HS-27A (cell line): ENCODE measurements at places on chromosomes 7 and 10.

DNA sequence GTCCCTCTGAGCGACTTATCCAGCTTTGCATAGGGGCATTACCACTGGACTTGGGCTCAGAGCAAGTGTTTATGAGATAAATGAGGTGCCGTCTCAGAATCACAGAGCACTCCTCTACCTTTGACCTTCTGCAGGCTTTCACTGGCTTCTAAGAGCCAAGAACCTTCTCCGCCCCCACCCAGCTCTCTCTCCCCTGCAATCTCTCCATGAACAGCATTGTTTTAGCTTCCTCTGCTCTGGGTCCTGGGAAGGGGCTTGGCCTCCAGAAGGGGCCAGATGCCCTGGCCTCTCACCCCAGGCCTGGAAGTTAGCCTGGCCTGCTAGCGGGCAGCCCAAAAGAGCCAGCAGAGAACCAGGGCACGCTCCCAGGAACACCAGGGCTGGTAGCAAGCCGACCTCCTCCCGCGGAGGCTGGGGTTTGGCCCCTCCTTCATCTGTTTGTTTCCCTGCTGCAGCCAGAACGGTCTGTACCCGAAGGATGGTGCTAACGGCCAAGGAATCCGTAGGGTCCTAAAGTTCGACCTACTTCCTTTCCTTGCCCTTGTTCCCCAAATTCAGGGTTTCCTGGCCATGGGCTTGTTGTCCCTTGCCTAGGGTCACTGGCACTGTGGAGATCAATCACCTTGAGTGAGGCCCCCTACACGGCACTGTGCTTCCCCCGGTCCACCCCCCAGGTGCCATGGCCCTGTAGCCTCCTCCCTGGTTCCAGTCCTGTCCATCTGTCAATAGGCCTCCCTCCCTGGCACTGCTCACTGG lies 18.7 kb upstream of the DDIT4 start:
- DNase-seq: no peak

- no peak for DNase-seq
These were observed 49.5 kb upstream of the PPP2R2D start for GRCh38 chr10:131851346-131851745.

DNA sequence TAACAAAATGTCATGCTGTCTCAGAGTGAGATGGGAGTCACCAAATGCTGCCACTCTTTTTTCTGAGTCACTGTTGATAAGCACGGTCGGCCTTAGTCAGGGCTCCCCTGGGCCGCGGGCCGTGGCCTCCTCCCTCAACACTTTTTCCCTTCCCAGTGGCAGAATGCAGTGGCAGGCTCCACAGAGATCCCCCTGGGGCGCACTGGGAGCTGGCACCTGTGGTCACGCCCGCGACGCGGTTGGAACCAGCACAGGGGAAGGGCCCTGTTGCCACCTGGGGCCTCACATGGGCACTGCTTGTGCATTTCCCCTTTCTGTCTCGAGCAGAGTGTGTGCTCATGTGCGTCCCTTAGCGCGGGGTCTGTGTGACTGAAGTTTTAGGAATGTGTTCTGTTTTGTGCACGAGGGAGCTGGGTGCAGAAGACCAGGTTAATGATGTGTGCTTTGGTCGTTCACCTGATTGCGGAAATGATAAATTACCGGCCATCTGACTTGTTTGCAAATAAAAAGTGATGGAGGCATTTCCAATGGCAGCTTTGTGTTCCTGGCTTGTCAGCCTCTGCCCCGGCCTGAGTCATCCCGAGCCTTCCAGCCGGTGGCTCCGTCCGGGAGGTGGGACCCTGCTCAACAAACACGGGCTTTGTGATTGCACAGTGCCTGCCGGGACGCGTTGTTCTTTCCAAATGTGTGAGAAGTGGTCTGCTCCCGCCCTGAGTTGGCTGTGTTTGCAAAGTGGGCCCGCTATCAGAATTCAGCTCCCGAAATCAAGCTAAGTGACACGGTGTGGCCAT lies 100.7 kb downstream of the NKX6-2 start:
- DNase-seq: no peak

DNA sequence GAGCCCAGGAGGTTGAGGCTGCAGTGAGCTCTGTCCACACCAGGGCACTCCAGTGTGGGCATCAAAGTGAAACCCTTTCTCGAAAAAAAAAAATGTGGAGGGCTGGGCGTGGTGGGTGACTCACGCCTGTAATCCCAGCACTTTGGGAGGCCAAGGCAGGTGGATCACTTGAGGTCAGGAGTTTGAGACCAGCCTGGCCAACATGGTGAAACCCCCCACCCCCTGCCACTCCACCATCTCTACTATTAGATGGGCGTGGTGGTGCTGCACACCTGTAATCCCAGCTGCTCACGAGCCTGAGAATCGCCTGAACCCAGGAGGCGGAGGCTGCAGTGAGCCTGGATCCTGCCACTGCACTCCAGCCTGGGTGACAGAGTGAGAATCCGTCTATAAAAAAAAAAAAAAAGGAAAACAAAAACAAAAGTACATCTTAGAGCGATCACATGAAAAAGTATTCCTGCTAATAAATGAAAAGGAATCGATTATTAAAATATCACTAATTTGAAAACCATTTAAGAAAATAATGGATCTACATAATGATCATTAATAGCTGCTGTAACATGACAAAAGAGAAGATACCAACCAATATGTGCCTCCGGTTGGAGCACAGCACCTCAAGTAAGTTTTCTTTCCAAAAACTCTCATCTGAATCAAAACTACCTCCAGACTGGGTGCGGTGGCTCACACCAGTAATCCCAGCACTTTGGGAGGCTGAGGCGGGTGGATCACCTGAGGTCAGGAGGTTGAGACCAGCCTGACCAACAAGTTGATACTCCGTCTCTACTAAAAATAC lies 4.9 kb downstream of the HNRNPF start:
- no peak for DNase-seq

- no peak for DNase-seq
These were observed 84.1 kb upstream of the DLX6 start for GRCh38 chr7:96921231-96921630.

DNA sequence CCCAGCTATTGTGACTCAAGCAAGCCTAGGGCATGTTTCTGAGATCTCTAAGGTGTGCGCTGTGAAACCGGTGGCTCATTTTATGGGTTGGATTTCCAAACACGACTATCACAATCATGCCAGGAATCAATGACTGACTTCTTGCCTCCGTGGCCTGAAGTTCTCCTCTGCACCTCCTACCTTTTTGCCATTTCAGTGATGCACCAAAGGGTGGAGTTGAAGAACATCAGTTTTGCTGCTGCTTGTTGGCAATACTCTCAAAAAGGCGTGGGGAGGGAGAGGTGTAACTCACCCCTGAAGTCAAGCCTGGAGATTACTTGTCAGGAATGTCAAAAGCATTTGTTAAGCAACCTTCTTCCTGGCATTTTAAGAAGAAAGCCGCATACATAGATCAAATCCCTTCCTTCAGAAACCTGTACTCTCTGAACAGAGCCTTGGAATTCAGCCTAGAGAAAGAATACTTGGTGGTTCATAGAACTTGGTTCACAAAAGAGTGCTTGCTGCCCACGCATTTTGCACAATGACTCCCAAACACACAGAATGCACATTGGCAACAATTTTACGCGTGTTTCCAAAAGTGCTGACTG lies 41.0 kb downstream of the KIAA1217 start:
- no peak for DNase-seq

DNA sequence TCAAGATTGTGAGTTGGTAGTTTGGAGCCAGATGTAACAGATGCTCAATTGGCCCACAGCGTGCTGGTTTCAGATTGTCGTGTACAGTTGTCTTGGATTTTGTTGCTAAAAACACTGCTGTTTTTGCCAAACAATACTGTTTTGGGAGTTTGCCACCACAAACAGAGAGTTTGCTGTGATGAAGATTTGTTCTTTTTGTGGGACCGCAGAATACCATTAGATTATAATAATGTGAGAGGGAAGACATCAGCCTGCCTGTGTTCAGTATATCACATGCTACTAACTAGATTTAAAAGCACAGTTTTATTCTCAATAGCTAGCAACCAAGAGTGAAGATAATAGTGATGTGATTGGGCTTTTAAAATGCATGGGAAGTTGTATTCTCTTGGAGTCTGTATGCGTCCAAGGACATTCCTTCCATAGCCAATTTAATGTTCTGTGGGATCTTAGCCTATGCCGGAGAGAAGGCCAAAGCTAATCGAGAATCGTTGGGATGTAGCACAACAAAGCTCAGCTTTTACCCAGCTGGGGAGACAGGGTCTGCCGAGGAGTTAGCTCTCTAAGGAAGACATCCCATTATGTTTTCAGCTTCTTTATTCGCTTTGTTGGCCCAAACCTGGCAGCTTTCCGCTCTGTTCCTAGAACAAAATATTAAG lies 18.7 kb upstream of the ITGA8 start:
- DNase-seq: no peak

- DNase-seq: no peak
These were observed 40.1 kb downstream of the TACR2 start for GRCh38 chr10:69376662-69377061.

- DNase-seq: no peak
These were observed 32.8 kb downstream of the PTEN start for GRCh38 chr10:87896216-87896615.

GRCh38 chr7:23373151-23374004 lies 74.2 kb downstream of the MALSU1 start:
- DNase-seq: no peak

- no peak for DNase-seq
These were observed 83.5 kb downstream of the SPDYE5 start for GRCh38 chr7:75575488-75576121.

DNA sequence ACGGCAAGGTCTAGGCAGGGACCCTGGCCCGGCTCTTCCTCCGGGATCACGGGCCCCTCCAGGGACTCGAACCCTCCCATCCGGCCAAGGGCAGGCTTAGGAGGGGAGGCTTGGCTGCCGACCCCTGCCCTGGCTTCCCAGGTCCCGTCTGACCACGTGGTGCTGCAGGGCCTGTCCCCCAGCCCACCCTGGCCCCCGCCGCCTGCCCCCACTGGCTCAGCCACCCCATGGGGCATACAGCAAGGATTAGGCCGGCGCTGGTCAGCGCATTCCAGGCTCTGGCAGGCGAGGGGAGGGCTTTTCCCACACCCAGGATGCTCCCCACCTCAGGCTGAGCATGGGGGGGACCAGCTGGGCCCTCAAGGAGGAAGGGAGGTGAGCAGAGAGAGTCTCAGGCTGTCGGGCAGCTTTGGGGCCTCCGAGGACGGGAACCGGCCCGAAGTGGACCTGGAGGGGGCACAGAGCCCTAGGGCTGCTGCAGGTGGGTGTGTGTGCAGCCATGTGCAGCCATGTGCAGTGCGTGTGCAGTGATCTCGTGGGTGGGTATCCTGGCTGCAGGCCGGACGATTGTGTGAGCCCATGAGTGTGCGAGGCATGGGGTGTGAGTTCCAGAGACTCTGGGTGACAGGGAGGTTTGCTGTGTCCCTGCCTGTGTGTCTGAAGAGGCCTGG lies 713 bp upstream of the GRIFIN start:
- no peak for DNase-seq

- no peak for DNase-seq
These were observed 7.7 kb downstream of the GUSB start for GRCh38 chr7:65974191-65974801.

GRCh38 chr7:50393547-50394252 lies 56.5 kb downstream of the FIGNL1 start:
- DNase-seq: no peak

DNA sequence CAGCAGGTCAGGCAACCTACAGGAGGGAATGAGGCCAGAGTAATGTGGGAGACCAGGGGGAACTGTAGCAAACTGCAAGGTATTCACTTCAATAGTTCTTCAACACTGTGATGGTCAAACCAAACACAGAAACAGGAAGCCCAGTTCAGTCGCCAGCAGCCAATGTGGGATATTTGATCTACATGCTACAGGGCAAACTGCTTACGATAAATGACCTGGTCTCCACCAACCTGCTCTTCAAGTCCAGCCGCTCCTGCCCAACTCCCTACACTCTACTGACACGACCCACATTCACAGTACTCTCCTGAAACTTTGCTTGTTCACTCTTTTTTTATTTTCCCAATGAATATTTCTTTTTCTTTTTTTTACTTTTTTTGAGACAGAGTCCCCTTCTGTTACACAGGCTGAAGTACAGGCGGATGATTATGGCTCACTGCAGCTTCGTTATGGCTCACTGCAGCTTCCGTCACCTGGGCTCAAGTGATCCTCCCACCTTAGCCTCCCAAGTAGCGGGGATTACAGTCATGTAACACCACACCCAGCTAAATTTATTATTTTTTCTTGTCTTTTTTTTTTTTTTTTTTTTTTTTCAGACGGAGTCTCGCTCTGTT lies 42.1 kb downstream of the MDH2 start:
- no peak for DNase-seq
